ENCODE measurements at places on chromosomes 3 and 15.

DNA sequence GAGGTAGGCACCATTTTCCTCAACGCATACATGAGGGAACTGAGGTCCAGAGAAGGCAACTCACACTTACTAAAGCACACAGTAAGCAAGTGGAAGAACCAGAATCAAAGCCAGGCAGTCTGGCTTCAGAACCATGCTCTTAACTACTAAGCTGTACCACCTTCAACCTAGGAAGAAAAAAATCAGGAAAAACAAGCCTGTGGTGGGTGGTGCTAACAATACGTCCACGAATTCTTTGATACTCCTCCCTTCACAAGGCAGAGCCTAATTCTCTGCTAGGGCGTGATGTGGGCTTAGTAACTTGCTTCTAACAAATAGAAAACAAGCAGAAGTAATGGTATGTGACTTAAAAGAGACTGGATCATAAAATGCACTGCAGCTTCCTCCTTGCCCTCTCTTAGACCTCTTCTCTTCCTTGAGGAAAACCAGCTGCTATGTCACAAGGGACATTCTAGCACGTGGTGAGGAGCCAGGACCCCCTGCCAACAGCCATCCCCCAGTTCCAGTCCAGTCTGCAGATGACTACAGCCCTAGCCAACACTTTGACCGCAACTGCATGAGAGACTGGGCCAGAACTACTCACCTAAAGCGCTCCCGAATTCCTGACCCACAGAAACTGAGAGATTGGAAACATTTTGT lies 36.9 kb downstream of the HACD2 start:
- no peak for DNase-seq

- DNase-seq: peak; percentile 45
These were observed 45.8 kb upstream of the TRA2B start for GRCh38 chr3:185983495-185984141.

DNA sequence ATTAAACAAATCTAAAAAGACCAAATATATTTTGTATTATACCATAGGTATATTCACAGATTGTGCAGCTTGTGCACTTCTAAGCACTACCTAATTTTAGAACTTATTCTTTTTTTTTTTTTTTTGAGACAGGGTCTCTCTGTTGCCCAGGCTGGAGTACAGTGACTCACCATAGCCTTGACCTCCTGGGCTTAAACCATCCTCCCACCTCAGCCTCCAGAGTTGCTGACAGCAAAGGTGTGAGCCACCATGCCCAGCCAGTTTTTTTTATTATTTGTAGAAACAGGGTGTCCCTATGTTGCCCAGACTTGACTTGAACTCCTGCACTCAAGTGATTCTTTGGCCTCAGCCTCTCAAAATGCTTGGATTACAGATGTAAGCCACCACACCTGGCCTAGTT lies 11.9 kb upstream of the TKT start:
- DNase-seq: no peak

GRCh38 chr3:115710799-115711198 lies 87.5 kb downstream of the GAP43 start:
- DNase-seq: no peak

- DNase-seq: no peak
These were observed 828.4 kb downstream of the VGLL3 start for GRCh38 chr3:86162521-86162920.

DNA sequence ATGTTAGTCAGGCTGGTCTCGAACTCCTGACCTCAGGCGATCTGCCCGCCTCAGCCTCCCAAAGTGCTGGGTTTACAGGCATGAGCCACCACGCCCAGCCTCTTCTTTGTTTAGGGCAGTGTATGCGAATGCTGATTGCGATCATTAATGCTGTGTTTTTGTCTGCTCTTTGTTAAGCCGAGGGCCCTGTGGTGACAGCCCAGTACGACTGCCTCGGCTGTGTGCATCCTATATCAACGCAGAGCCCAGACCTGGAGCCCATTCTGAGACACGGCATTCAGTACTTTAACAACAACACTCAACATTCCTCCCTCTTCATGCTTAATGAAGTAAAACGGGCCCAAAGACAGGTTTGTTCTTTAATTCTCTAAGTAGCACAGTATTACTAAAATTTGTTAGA lies 7.8 kb downstream of the KNG1 start:
- no peak for DNase-seq

DNA sequence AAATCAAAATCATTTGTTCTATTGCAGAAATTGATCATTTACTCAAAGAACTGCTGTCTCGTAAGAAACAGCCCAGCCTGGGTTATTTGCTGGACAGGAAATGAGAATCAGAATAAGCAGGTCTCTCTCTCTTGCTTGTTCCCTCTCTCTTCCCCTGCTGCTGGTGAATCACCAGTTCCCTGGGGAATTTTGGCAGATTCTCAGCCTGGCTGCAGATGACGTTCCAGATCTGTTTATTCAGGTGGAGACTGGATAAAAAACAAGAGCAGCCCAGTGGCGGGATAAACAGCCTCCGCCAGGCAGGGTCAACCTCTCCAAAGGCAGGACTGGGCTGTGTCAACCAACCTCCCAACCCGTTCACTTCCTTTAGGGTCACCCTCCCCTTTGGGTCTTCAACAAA lies 72.1 kb downstream of the LRIG1 start:
- DNase-seq: peak; percentile 82

DNA sequence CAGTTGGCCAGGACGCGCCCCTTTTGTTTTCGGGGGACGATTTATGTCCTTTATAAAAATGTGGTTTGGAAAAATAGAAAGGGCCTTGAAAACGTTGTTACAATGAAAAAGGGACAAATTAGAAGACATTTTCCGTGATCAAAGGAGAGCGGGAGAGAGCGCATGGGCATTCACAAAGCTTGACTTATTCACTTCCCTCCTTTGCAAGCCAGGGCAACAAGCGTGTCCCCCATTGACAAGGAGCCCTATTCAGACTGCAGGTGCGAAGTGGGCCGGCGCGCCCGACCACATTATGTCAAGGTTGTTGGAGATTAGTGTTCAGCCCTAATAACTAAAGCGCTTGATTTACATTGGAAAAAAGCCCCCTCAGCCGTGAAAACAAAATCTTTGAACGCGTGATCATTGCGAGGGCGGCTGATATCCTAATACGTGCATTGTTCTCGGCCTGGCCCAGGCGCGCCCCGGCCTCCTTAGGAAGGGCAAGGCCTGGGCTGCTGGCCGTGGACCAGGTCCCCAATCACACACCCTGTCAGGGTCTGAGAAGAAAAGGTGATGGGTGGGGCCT lies 25.9 kb downstream of the ZIC4 start:
- no peak for DNase-seq

DNA sequence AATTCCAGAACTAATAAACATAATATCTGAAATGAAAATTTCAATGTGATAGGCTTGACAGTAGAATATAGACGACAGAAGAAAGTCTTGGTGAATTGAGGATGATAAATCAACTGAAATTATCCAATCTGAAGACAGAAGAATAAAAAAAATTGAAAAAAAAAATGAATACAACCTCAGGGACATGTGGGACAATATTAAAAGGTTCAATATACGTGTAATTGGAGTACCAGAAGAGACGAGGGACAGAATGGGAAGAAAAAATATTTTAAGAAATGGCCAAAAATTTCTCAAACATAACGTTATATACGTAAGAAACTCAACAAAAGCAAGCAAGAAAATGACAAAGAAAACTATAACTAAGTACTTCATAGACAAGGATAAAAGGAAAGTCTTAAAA lies 43.3 kb upstream of the HCLS1 start:
- no peak for DNase-seq

GRCh38 chr3:150221904-150222523 lies 186.1 kb upstream of the TSC22D2 start:
- no peak for DNase-seq

DNA sequence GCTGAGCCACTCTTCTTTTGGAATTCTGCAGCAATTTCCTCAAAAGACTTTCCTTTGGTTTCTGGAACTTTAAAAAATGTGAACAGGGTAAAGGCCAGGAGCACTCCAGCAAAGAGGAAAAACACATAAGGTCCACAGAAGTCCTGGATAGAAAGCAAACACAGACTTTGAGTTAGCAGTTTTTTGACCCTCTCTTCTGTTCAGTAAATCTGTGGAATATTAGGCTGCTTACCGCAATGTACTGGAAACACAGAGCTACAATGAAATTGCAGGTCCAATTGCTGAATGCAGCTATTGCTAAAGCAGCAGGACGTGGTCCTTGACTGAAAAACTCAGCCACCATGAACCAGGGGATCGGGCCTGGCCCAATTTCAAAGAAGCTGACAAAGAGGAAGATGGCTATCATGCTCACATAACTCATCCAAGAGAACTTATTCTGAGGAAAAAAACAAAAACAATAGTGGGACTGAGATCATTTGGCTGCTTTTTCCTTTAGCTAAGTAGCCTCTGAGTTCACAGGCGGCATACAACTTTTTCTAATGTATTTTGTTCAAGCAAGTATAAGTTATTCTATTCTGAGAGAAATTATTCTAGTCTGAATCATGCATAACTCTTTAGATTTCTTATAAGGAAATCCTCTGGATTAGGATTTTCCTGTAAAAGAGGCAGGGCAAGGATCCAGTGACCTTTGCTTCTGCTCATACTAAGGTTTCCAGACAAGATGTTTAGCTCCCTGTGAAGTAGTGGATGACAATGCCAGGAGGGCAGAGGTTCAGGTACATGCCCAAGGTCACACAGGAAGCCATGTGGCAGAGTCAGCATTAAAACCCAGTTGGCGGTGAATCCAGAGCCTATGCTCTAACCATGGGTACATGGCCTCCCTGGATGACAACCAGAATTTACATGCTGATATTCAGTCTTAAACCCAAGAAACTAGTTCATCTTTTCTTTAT lies 28.3 kb downstream of the SLC2A2 start:
- DNase-seq: no peak

GRCh38 chr3:184461219-184461618 lies 81.4 kb downstream of the CHRD start:
- no peak for DNase-seq

DNA sequence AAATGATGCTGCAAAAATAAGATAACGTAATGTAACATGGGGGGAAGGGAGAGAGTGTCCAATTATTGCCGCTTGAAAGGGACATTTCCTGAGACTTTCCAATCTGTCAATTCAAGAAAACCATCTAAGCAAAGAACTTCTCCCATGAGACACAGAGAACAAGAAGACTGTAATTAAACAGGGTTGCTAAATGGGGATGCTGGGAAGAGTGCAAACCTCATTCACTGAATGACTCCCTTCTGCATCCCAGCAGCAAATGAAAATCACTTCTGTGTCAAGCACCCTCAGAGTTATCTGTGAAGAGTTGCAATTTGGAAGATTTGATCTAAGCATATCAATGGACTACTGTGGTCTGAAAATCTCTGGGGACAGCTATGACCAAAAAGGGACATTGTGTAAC lies 3.6 kb downstream of the RFT1 start:
- no peak for DNase-seq

GRCh38 chr15:42203891-42204290 lies 4.2 kb downstream of the VPS39 start:
- DNase-seq: no peak

- peak; percentile 95 for DNase-seq
These were observed 29.7 kb downstream of the ALG1L2 start for GRCh38 chr3:130111185-130111864.

DNA sequence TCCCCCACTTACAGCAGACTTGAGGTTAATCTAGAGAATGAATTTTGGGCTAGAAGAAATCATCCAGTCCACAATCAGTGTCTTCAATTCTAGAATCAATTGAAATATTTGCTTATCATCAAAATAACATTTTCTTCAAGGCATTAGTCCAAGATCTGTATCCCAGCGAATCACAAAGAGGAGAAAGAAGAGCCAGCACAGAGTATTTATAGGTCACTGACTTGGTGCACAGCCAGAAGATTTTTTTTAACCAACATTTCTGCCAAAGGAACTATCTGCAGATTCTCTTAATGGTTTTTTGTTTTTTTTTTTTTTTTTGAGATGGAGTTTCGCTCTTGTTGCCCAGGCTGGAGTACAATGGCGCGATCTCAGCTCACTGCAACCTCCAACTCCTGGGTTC lies 178.2 kb downstream of the TNIK start:
- no peak for DNase-seq

DNA sequence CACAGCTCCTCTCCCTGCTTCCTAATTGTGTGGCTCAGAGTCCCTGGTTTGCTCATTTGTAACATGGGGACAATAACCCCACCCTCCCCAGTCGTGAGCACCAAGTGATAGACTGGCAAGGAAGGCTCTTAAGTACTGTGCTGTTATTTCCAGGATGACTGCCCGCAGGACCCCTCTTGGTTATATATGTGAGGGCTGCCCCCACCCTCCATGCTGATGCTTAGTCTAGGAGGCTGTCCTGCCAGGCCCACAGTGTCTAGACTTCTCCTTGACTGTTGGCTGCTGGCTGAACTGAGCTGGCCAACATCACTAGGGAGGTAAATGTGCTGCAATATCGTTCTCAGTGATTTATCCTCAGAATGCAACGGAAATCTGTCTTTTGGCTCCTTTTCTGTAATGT lies 45.1 kb downstream of the RAB11A start:
- no peak for DNase-seq

DNA sequence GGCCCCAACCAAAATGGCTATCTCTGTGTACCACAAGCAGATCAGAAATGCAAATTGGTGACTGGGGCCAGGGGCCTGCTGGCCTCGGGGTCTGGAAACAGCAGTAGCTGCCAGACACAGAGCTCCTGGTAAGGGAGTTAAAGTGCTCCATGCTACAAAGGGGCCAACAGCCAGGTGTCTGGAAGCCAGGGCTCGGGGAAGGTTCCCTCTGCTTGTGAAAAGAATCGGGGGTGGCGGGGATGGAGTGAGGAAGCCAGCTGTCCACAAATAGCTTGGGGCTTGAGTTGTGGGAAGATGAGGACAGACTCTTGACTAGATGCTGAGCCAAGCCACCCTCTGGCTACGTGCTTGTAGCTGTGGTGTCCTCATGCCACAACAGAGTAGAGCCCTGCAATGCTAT lies 39.3 kb downstream of the CHRD start:
- no peak for DNase-seq

DNA sequence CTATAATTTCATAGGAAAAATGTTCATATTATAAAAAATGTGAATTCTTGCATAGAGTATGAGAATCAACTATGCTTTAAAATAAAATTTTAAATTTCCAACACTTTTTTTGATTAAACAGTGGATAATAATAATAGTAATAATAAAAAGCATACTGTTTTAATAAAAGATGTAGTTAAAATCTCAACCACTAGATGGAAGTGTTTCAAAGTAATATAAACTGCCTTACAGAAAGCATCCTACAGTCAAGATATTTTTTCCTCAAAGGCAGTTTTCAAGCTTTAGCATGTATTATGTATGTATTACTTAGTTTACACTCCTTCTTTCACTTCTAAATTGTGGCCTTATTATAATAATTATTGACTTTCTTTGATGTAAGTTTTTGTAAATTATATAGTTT lies 217.5 kb downstream of the CHL1 start:
- no peak for DNase-seq

GRCh38 chr3:55297706-55298105 lies 189.4 kb downstream of the WNT5A start:
- no peak for DNase-seq

GRCh38 chr3:156298938-156299337 lies 178.6 kb downstream of the KCNAB1 start:
- DNase-seq: no peak

DNA sequence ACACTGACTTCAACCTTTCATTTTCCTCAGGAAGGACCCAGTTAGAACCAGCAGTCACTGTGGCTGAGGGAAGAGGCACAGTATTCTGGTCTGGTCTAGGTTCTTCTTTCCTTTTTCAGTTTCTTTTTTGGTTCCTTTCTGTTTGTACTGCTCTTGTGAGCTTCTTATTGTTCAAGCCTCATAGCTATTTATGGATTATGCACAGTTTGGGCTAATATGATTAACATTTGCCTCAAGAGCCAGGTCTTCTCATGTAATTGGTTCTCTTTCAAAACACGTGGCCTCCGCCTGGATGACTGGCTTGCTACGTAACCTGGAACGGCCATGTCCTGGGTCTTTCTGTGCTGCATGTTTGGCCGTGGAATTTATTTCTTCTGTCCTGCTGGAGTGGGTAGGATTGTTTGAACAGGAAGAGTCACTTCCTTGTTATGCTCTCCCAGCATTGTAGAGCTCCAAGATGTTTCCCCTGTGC lies 43.3 kb downstream of the RBMS3 start:
- DNase-seq: no peak

All from NCI-H1092 (cell line).